Uterine smooth muscle cell (primary cell): ENCODE measurements at places on chromosomes 7 and 10. TPM values are rescaled to one million over a fixed set of nuclear protein-coding genes. Genes with fewer than 3 reads are reported as not detected.

The MINDY4 gene
- total RNA-seq: 6.7 and 8.9 TPM in 2 replicates

The PAX2 gene
- under 0.01 TPM in 1 of 2 replicates, not detected in the other for total RNA-seq

The UCMA gene
- not detected in 2 replicates for total RNA-seq

The ASB10 gene
- not detected in 2 replicates for total RNA-seq

The HTR5A gene
- total RNA-seq: under 0.01 TPM in 1 of 2 replicates, not detected in the other

The RAPGEF5 gene
- 0.75 and 1.1 TPM in 2 replicates for total RNA-seq

The NPY gene
- total RNA-seq: not detected in 2 replicates
